ENCODE measurements at places on chromosomes 12 and 14.

DNA sequence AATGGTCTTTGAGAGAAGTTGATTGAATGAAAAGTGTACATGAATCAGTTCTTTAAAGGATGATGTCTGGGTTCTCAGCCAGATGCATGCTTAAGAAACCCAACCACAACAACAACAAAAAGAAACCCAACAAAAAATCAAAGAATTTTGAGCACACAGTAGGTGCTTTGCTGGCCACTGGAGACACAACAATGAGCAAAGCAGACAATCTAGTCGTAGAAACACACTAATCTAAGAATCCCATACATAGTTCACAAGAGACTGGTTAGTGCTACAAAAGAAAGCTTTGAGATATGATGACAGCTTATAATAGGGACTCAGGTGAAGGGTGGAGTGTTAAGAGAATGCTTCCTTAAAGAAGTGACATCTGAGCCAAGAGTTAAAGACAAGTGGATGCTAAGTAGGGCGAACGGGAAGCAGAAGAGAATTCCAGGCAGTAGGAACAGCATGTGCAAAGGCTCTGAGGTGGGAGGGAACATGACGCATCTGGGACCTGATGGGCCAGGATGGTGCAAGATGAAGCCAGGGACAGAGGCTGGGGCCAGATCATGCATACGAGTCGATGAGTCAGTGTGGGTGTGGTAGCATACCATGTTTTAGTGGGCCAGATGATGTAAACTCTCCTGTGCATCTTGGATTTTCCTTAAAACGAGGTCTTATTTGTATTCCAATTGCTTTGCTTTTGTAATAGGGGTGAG lies 4.6 kb upstream of the HIP1R start:
- no peak for DNase-seq

GRCh38 chr14:77580964-77581505 lies 35.4 kb downstream of the SPTLC2 start:
- DNase-seq, result no peak

GRCh38 chr14:24481622-24482324 lies 26.3 kb downstream of the CMA1 start:
- no peak for DNase-seq

- DNase-seq, result no peak
Measured at GRCh38 chr12:67716817-67717216, 68.3 kb downstream of the DYRK2 start.

DNA sequence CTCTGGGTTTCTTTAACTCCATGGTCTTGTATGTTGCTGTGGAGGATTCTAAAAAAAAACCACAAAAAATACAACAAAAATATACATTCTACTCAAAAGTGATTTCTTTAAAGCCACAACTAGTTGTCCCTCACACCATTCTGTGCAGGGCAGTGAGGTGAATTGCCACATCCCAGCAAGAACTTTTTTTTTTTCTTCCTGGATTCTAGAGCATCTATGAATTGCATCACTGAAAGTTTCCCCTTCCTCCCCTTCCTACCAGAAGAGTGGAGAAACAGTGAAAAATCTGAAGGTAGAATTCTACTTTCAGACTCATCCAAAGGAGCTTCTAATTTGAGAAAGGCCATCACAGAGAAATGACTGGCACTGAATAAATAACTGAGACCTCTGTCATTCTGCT lies 395.3 kb downstream of the AEBP2 start:
- no peak for DNase-seq

DNA sequence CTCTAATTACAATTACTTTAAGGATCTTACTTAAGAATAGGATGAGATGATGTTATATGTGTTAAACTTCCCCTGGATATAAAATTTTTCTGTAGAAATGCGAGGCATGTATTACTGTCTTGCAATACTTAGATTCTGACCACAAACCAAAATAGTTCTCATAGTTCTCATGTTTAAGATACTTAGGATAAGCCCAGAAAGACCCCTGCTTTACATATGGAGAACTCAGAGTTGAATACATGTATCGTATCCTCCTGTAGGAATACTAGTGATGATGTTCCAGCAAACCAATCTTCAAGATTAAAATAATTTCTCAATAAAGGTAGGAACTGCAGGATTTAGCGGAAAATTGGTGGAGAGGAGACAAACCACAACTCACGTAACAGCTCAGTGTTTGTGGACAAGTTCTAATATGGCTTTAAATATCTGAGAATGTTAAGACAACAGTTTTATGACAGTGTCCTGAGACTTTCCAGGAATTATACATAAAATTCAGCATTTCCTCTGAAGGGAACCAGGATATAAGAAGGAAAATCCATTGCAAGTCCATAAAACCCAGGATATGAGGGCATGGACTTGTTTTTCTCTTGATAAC lies 114.7 kb upstream of the CRY1 start:
- DNase-seq, result no peak

DNA sequence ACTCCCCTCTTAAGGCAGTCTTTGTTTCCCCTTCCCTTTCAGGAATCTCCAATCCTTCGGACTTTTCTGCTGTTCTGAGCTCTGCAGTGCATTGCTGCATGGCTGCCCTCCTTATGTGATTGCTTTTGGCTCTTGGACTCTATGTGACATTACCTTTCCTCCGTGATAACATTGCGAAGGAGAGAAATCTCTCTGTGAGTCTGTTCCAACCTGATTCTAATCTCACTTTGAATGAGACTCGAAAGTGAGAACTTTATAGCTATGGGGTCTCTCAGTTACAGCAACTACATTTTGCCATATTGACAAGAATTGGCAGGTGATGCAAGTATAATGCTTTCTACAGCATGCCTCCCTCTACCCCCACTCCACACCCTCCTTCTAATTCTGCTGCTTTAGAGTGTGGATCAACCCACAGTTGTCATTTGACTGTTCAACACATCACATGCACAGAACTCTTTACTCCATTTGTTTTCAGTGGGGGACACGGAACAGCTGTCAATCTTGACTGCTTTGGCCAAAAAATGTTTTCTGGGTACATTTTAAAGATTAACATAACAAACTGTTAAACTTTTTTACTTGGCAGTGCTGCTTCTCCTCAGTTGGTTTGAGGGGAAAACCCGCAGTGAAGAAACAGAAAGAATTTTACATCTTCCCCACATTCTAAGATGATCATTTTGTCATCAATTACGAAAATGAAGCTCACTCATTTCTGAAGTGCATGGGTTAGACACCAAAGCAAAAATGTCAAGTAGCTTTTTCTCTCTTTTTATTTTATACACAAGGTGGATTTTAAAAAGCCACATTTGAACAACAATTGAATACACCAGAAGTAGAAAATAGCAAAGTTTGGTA lies 125.5 kb upstream of the RMST start:
- no peak for DNase-seq

DNA sequence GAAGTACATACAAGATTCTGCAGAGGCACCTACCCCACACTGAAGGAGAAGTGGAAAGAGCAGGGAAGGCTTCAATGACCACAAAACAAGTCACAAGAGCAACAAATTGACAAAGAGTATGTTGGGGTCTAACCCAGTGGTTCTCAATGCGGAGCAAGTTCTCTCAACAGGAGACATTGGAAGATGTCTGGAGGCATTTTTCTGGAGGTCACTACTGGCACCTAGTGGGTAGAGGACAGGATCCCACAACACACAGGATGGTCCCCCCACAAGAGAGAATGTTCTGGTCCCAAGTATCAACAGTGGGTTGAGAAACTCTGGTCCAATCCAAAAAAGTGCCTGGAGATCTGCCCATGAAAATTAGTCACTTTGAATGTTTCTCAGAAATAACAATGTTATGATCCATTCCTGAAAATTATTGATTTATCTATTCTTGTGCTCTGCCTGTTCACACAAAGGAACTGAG lies 3.4 kb downstream of the SSH1 start:
- no peak for DNase-seq

DNA sequence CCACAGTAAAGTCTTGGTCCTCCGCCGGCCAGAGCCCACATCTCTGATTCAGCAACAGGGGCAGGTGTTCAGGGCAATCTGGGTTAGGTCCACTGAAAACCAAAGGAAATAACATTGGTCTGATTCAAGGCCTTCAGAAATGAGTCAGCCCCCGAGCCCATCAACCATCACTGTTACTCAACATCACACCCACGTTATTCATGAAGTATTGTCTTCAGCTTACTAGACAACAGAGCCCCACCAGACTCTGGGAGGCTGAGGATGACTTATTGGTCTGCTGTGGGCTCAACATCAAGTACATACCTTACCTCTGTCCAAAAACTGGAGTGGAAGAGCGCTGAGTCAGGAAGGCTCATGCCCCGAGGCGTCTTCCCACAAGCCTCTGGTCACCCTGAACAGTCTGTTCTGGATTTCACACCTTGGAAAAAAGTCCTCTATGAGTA lies 97.5 kb downstream of the ZFP36L1 start:
- peak; percentile 25 for DNase-seq

GRCh38 chr12:31031951-31032335 lies 41.7 kb upstream of the DDX11 start:
- DNase-seq, result no peak

GRCh38 chr12:105798256-105798845 lies 340.4 kb downstream of the NUAK1 start:
- DNase-seq, result no peak

GRCh38 chr12:76084863-76085519 lies 506 bp upstream of the NAP1L1 start:
- DNase-seq, result peak; percentile 56

DNA sequence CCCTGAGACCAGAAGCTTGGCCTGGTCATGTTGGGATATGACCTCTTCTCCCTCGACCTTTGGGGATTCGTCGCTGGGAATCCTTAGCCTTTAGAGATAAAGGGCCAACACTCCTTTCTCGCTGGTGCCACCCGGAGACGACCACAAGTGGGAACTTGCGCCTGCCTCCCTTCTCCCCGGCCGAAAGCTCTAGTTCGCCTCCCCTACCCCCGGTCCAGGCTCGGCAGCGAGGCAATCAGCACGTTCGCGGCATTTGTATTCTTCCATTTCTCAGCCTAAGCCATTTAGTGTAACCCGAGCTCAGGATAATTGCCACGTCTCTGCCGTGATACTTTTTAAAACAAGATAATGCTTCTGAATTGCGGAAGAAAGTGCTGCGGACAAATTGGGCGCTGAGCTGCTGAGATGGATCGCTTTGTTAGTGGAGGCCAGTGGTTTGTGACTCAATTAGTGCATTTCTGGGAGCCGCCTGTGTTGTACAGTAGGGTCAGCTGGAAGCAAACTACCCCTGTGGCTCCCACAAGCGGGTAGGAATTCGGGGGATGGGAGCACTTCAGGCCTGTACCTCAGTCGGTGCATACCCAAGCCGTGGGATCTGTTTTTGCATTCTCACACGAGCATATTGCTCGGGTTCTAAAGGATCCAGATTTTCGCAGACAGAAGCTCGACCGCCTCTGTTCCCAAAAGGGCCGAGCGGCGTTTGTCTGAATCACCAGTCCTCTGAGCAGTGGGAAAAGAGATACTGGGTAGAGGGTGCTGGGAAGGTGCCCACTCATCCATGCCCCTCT lies 6.8 kb upstream of the SIX1 start:
- DNase-seq, result no peak

DNA sequence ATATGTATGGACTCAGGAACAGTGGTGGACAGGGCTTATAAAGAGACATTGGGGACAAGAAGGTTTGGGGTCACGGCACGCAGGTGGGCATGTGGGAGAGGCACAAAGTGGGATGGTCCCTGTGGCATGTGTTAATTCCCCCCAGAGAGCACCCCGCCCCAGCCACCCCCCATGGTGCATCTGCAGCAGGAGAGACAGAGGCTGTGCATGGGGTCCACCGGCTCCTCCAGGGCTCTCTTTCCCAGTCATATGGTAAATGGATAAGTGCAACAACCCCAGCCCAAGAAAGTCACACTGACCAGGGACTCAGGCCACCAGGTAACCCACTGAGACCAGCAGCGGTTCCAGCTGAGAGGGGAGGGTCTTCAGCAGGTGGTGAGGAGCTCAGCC lies 242.1 kb downstream of the BCL11B start:
- DNase-seq, result no peak

GRCh38 chr12:13817131-13817530 lies 164.3 kb downstream of the GRIN2B start:
- no peak for DNase-seq

- no peak for DNase-seq
Measured at GRCh38 chr14:60865378-60866127, 115.3 kb downstream of the TRMT5 start.

DNA sequence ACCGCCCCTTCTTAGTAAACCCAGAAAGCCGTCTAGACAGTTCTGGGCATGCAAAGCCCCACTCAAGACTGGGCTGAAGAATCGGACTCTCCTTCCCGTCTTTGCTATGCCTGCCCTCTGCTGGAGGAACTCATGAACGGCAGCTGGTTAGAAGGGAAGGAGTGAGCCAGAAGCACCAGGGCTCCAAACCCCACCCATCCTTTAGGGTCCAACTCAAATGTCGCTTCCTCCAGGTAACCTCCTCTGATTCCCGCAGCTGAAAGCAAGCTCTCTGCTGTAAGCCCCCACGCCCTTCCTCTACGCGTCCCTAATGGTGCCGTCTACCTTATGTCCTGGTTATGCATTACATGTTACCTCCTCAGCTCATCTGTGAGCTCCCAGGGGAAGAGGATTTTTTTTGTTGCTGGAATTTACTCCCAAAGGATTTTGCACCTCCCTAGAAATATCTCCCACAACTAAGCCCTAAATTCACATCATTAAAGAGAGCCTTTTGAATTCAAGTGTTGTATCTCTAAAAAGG lies 59.0 kb upstream of the SCN8A start:
- DNase-seq, result peak; percentile 41

DNA sequence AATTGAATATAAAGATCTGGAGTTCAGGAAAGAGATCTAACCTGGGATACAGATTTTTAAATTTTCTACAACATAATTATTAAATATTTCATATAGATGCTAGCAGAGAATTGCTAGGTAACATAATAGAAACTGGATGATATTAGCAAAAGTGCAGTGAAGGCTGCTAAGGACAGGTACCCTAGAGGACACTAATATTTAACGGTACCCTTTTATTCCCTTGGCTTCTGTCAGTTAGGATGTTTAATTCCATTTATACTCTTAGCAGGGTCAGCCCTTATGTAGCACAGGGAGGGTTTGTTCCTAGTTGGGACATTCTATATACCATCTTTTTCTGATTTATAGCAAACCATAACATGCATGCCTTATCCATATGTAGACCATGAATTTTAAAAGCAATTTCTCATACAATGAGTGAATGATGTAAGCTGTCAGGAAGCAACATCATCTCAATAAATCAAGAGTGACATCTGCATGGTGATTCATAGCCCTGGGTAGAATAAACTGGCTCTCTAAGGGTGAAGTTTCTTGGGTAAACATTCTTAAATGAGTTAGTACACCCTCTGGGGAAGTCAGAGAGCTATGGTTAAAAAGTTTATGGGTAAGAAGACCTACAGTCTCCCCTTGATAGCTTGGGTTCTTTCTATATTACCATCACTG lies 404.4 kb upstream of the MGAT4C start:
- DNase-seq, result no peak

- no peak for DNase-seq
Measured at GRCh38 chr14:52443506-52443905, 108.8 kb downstream of the TXNDC16 start.
